Activated CD8-positive, alpha-beta T cell treated with anti-CD3 and anti-CD28 coated beads, Interleukin-2, amount 10 ng/mL, durations not matched to agents 7 days and 5 days (primary cell): ENCODE measurements at places on chromosomes 4 and X. TPM values are rescaled to one million over a fixed set of nuclear protein-coding genes. Genes with fewer than 3 reads are reported as not detected.

DNA sequence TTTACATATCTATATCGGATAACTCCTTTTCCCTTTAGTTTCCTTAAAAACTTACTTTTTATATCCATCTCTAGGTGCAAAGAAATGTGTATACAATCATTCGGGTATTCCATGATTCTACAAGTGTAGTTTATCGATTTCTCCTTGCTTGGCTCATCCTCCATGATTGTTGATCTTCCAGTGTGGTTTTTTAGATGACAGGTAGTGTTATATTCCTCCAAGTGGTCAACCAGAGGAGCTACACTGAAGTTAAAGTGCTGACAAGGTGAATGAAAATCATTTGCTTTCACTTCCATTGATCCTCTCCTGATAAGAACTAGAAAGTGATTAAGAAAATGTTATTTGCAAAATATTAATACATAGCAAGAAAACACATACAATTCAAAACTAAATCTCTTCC lies 38.5 kb downstream of the TMEM156 start:
- no peak for DNase-seq
- H3K4me1 ChIP-seq: no peaks in the 10 kb centered on the region
- H3K27me3 ChIP-seq: no peaks in the 10 kb centered on the region

DNA sequence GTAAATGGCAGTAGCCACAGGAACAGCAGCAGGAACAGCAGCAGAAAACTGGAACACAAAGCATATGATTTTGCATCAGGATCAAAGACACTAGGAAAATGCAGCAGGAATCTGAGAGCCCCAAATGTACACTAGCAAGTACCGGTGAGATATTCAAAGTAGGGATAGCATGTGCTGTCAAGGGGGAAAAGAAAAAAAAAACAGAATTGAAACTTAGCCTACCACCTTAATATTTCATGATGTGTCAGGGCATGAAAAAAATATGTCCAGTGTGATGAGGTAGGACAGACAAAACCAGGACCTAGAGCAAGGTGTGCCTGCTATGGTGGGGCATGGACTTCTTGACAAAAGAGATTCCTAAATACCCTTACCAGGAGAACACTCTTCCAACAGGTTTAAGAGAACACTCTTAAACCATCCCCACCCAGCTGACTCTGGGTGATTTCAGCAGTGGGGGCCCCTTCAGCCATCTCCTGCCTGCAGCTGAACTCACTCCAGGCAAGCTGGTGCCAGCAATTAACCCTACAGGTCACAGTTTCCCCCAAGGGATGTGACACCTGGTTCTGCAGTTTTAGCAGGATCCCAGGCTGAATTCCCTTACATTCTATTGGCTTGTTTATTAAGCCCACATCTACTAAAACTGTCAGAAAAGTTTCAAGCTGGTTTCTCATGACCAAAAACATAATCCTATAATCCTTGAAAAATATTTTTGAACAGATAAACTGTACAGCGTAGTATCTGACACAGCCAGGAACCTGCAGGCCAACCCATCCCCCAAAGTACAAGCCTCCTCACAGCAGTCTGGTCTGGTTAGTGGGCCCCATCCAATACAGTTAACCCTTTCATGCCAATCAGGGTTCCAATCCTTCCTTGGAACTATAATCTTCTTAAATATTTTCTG lies 62.9 kb upstream of the FMR1 start:
- no peaks in the 10 kb centered on the region for H3K36me3 ChIP-seq
- no peak overlapping the region for H3K4me3 ChIP-seq
- no peak for DNase-seq
- H3K27ac ChIP-seq: no peak overlapping the region

GRCh38 chrX:42973321-42973720 lies 195.4 kb upstream of the PPP1R2C start:
- no peaks in the 10 kb centered on the region for H3K27me3 ChIP-seq
- H3K4me3 ChIP-seq: no peak overlapping the region
- DNase-seq: no peak
- peaks cover 6% of the 10 kb centered on the region for H3K4me1 ChIP-seq

- H3K36me3 ChIP-seq: no peaks in the 10 kb centered on the region
- H3K4me1 ChIP-seq: peaks cover 30% of the 10 kb centered on the region
- DNase-seq: no peak
- H3K27me3 ChIP-seq: no peaks in the 10 kb centered on the region
- no peak overlapping the region for H3K4me3 ChIP-seq
These were observed 11.6 kb downstream of the TKTL1 start for GRCh38 chrX:154307202-154307601.

DNA sequence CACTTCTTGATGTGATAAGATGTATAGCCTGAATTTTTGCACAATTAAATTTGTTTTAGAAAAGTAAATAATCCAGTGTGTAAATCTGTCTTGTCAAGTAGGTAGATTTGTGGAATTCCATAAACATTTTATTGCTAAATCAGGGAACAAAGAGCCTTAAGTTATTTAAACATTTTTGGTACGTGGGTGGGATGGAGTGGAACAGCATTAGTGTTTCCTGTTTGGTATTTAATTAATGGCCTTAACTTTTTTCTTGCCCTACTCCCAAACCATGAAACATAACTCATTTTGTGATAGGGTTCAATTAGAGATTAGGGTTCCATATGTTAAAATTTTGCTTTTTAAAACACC lies 5.1 kb downstream of the NUDT9 start:
- peaks cover 3% of the 10 kb centered on the region for H3K36me3 ChIP-seq
- no peak overlapping the region for H3K4me3 ChIP-seq
- H3K27me3 ChIP-seq: no peaks in the 10 kb centered on the region

DNA sequence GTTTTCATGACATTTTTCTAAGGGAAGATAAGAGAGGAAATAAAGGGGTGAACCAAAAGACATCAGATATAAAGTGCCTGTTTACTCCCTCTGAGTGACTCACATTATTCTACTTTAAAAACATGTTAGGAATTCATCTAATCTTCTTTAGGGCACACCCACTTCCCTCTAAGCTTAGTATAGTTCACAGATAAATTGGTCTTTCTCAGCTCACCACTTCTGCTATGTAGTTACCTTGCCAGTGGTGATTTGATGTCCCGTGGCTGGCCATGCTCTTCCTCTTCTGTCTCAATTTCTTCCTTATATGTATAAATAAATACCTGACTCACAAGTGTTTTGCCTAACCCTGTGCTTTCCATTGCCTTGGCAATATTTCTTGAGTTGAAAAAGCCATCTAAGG lies 96.8 kb downstream of the PDLIM5 start:
- H3K36me3 ChIP-seq: no peaks in the 10 kb centered on the region
- H3K27ac ChIP-seq: no peak overlapping the region
- H3K4me3 ChIP-seq: no peak overlapping the region
- no peaks in the 10 kb centered on the region for H3K4me1 ChIP-seq
- no peaks in the 10 kb centered on the region for H3K27me3 ChIP-seq

DNA sequence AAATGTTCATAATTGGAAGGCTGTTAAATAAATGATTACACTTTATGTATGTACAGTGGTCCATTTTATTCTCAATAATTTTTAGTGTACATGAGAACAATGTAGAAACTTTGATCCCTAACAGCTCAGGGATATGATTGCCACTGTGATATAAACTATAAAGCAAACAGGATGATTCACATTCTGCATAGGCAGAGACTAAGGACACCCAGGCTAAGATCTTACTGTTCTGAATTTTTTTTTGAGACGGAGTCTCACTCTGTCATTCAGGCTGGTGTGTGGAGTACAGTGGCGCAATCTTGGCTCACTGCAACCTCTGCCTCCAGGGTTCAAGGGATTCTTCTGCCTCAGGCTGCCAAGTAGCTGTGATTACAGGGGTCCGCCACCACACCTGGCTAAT lies 186.6 kb downstream of the PDGFC start:
- H3K4me1 ChIP-seq: no peaks in the 10 kb centered on the region
- H3K4me3 ChIP-seq: no peak overlapping the region
- H3K27me3 ChIP-seq: no peaks in the 10 kb centered on the region

DNA sequence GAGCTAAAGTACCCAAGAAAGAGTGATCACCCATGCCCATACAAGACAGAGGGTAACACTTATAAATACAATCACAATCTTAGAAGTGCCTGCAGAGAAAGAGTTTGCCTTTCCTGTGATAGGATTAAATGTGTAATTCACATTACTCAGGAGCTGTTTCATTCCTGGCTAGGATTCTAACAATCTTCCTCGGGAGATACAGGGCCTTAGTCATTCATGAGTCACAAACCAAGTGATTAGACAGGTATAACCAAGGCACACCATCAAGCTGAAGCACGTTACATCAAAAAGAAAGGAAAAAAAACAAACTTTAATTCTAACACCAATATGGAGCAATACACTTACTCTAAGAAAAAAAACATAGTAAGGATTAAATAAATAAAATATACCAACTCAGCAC lies 14.9 kb downstream of the ABCG2 start:
- no peak for DNase-seq
- H3K4me3 ChIP-seq: no peak overlapping the region
- peaks cover 7% of the 10 kb centered on the region for H3K27me3 ChIP-seq
- H3K27ac ChIP-seq: no peak overlapping the region
- H3K36me3 ChIP-seq: no peaks in the 10 kb centered on the region

DNA sequence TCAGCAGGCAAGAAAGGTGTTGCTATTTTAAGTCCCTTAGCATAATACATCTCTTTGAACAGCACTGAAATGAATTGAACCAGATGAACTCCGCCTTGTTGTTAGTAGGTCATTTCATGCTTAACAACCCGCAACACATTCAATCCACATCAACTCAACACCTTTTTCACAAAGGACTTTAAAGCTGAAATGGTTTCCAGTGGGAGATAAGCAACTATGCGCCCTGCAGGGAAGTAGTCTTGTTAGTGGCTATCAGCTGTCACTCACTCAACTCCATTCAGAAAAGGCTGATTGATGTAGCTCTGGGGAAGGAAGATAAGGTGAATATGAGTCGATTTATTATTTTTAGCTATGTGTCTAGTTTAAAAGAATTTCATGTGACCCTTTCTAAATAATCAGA lies 46.0 kb downstream of the ATP8A1 start:
- H3K4me3 ChIP-seq: no peak overlapping the region
- peaks cover 43% of the 10 kb centered on the region for H3K36me3 ChIP-seq
- peaks cover 11% of the 10 kb centered on the region for H3K4me1 ChIP-seq

DNA sequence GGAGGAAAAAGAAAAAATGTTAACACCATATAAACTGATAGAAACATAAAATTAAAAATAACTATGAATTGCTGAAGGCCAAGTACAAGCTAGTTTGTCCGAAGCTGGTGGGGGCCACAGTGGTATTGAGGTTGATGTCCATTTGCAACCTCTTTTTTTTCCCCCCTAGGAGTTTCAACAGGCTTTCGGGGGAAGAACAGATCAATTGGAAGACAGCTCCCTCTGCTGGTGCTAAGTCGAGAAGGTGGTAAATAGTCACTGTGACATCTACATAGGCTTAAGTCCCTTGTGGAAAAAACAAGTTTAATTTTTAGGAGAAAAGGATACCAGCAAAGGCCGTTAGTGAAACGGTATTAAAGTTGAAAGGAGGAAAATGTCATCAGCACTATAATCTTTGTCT lies 115.7 kb upstream of the ZXDA start:
- H3K4me1 ChIP-seq: peaks cover 6% of the 10 kb centered on the region
- H3K27ac ChIP-seq: no peak overlapping the region
- no peak overlapping the region for H3K4me3 ChIP-seq
- DNase-seq: peak; percentile 35

DNA sequence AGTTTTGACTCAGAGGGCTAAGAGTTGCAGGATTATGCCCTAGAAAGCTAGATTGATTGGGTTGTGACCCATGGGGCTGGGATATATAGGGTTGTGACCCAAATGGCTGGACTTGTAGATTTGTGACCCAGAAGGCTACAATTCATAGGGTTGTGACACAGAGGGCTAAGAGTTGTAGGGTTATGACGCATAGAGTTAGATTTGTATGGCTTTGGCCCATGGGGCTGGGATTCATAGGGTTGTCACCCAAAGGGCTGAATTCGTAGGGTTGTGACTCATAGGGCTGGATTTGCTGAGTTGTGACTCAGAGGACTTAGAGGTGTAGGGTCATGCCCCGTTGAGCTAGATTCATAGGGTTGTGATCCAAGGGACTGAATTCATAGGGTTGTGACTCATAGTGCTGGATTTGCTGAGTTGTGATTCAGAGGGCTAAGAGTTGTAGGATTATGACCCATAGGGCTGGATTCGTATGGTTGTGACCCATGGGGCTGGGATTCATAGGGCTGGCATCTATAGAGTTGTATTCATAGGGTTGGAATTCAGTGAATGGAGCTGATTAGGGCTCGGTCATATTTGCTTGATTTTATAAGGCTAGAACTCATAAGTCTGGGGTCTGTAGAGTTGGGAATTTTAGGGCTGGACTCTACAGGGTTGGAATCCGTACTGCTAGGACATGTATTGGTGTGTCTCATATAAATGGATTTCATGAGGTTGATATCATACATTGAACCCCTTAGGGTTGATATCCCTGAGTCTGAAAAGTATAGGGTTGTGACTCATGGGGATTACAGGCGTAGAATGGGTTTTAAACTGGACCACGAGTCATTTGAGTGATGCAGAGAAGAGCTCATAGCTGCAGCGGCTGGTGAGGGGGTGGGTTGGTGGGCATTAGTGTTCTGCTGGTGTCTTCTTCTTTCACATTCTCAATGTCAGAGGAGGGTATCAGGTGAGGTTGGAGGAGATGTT lies 125.7 kb downstream of the CRLF2 start:
- H3K36me3 ChIP-seq: no peaks in the 10 kb centered on the region
- H3K4me3 ChIP-seq: no peak overlapping the region
- no peaks in the 10 kb centered on the region for H3K4me1 ChIP-seq
- H3K27ac ChIP-seq: no peak overlapping the region
- H3K27me3 ChIP-seq: no peaks in the 10 kb centered on the region
- no peak for DNase-seq

GRCh38 chr4:70269674-70270073 lies 27.3 kb downstream of the CSN3 start:
- H3K4me3 ChIP-seq: no peak overlapping the region
- H3K27me3 ChIP-seq: no peaks in the 10 kb centered on the region
- no peaks in the 10 kb centered on the region for H3K36me3 ChIP-seq
- no peak overlapping the region for H3K27ac ChIP-seq
- no peaks in the 10 kb centered on the region for H3K4me1 ChIP-seq

DNA sequence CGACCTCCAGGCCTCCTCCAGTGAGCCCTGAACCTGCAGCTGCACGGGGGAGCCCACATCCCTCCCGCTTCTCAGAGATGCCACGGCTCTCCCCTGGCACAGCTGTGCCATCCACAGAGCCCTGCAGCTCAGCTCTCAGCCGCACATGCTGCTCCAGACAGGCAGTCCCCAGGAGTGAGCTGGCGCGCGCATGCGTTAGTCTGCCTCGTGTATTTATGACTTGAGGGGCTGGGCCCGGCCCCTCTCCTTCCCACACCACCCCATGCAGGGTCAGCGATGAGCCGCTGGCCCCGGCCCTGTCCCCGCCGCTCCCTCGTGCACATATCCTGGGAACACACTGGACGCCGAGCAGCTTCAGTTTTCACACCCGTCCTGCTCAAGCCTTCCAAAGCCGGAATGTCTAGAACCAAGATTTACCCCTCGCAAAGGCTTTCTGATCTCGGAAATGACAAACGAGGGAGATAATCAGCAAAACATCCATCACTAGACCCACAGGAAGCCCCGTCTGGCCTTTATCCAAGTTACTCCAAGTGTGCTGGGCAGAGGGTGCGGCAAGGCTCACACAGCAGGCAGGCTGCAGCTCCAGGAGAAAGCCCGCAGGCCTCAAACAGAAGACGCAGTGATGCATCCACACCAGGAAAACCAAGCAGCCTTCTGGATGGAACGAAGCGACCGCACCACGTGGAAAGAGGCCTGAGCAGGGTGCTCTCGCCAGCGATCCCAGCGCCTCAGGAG lies 24.3 kb downstream of the GAK start:
- H3K27ac ChIP-seq: no peak overlapping the region
- peaks cover 55% of the 10 kb centered on the region for H3K36me3 ChIP-seq
- DNase-seq: no peak
- H3K4me3 ChIP-seq: no peak overlapping the region
- no peaks in the 10 kb centered on the region for H3K27me3 ChIP-seq

The GPR173 gene
- not detected for total RNA-seq

The TBC1D25 gene
- 16.7 TPM for total RNA-seq
